ENCODE measurements at places on chromosomes 7 and 10.

DNA sequence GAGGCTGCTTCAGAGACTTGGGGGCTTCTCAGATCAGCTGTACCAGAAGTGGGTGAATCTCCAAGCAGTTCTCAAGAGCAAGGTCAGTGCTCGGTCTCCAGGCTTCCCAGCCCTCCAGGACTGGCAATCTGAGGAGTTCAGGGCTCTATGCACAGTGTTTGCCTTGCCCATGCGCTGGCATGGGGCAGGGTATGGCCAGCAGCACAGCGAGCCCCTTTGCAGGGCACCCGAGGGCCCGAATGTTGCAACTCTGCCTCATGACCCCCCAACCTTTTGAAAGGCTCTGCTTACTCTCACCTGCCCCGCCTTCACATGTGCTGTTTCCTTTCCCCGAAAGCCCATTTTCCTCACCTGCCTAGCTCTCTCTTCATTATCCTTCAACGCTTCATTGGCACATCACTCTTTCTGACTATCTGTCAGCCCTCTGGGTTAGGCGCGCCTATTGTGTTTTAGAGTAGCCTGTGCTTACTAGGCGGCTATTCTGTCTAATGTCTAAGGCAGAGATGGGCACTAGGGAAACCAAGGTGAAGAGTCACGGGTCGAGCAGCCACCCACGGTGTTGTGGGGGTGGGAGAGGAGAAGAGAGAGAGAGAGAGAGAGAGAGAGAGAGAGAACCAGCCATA, 83.6 kb downstream of the WDFY4 start:
- DNase-seq, result no peak

DNA sequence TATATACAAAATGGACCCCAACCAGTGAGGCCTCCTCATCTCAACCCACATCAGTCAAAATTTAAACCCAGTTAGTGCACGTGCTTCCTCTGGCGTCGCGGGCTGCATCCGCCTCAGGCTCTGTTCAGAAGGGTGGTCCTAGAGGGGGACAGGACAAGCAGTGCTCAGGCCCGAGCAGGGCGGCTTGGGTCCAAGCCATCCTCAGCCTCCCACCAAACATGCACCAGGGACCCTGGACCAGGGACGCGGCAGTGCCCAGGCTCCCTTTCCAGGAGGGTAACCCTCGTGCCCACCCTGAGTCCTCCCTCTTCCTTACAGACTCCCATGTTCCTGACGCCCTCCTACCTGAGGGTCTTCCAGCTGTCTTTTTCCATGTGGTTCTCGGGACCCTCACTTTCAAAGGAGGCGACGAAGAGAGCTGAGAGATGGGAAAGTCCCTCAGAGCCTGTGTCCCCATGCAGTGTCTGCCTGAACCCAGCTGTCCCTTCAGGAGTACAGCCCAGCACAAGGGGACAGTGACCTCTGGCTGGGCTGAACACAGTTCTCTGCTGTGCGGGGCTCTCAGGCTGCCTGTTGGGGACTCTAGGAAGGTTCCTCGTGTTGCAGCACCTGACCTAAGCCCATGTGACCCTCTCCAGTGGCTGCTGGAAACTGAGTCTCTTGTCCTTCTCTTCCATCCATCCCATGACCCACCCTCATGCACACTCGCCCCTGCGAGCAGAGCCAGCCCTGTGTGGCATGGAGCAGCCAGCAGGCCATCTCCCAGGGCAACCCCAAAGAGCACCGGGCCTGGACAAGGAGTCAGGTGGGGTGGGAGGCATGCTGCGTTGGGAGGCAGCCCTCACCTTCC, 58.1 kb downstream of the CSGALNACT2 start:
- DNase-seq, result no peak

DNA sequence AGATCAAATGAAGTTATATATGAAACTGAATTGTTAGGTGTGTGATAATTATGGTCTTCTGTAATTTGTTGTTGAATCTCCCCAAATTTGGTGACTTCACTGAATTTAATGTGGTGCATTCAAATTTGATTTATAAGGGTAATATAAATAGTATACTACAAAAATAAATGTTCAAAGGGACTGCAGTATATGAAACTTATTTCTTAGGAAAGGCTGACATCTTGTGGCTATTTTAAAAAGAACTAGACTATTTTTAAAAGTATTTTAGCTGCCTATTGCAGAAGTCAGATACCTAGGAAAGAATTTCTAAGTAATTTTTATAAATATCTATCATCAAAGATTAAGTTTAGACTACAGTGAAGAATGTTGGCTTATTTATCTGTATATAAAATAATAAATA, 36.6 kb downstream of the ATRNL1 start:
- DNase-seq, result no peak

- no peak for DNase-seq
Observed at GRCh38 chr10:104574838-104575237, 66.3 kb upstream of the SORCS3 start.

DNA sequence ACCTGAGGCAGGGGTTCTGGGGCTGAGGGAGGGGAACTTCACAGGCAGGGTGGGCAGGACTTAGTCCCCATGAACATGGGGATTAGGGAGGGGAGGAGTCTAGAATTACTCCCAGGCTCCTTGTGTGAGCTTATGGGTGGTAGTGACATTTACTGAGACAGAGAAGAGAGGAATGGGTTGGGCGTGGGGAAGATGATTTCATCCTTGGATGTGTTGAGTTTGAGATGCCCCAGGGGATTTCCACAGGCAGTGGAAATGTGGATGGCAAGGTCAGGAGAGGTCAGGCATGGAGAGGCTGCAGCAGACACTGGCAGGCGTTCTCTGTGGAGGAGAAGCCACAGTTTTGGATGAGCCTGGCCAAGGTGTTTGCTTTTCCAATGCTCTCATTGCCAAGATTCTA, 26.4 kb upstream of the GSDME start:
- DNase-seq, result no peak

GRCh38 chr7:137695942-137696341, 150.8 kb downstream of the DGKI start:
- DNase-seq, result no peak

- no peak for DNase-seq
Observed at GRCh38 chr10:122279725-122280141, 8.6 kb downstream of the BTBD16 start.

DNA sequence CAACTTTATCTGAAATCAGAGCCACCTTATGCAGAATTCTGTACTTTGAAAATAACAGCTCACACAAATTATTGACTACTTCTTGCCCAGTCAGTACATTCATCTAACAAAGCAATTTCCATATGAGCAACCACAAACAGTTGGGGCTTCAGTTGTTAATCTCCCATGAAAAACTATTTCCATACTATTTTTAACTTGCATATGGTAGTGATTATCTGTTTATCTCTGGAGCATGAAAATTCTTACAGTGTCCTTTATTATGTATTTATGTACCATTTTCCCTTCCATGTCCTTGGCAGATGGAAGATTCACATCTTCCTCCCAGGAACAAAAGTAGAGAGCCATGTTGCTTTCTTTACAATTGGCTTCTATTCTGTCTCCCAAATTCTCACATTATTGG, 285.7 kb downstream of the CRPPA start:
- no peak for DNase-seq

DNA sequence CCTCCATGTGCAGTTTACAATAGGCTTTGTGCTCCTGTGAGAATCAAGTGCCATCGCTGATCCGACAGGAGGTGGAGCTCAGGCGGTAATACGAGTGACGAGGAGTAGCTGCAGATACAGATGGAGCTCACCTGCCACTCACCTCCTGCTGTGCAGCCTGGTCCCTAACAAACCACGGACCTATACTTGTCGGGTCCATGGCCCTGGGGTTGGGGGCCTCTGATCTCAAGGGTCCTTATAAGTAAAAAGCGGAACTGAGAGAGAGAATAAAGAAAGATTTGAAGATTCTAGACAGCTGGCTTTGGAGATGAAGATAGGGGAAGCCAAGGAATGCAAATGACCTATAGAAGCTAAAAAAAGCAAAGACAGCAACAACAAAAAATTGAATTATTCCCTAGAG, 130.6 kb downstream of the PLXDC2 start:
- DNase-seq, result no peak

DNA sequence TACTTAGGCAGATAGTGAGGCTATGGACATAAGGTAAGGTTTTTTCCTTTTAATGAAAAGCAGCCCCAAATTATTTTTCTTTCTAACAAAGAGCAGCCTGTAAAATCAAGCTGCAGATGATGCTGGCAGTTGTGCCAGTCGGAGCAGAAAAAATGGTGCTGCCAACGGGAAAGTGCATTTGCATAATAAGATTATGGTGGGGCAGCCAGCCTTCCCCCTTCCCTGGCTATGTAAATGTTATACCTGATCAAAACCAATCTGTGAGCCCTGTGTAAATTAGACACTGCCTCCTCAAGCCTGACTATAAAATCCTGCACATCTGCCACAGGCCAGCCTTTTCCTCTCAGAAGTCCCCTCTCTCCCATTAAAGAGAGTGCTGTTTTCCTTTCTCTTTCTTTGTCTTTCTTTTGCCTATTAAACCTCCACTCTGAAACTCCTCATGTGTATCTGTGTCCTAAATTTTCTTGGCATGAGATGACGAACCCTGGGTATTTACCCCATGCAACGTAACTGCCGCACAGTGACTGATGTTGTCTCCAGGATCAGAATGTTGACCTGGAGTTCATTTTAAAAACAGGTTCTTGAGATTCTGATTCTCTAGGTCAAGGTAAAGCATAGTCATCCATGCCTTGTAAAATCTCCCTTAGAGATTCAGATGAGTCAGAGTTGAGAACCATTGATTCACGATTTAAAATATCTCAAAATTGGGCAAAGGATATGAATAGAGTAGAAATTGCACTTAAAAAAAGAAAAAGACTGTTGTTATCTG, 167.3 kb upstream of the C1GALT1 start:
- no peak for DNase-seq

DNA sequence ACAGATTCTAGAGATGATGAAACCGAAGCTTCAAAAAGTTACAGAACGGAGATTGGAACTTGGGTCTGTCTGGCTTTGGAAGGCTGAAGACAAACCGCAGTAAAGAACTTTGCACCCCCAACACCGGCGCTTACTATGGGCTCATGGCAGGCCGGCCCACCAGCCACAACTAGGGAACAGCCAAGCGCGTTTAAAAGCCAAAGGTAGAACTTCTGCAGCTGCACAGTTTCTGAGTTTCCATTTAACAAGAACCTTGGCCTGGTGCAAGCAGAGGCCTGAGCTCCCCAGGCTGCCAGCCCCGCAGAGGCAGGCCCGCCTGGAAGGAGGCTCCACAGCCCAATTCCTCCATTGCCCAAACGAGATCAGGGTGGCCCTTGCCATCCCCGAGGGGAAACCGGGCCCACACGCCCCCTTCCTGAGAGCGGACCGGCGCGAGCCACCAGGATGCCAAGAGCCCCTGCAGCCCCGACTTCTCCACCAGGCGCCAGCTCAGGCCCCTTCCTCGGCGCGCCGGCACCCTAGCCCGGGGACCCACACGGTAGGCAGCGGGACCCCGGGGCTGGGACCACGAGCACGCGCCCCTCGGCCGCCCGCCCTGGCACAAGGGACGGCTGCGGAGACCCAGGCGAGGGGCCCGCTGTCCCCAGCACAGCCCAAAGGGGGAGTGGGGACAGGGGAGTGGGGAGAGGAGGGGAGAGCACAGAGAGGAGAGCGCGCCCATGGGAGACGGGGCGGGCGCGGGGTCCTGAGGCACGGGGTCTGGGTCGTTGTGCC, 566 bp downstream of the MAD1L1 start:
- no peak for DNase-seq
